Foreskin keratinocyte (primary cell): ENCODE measurements at places on chromosomes 2 and 18. TPM values are rescaled to one million over a fixed set of nuclear protein-coding genes. Genes with fewer than 3 reads are reported as not detected.

DNA sequence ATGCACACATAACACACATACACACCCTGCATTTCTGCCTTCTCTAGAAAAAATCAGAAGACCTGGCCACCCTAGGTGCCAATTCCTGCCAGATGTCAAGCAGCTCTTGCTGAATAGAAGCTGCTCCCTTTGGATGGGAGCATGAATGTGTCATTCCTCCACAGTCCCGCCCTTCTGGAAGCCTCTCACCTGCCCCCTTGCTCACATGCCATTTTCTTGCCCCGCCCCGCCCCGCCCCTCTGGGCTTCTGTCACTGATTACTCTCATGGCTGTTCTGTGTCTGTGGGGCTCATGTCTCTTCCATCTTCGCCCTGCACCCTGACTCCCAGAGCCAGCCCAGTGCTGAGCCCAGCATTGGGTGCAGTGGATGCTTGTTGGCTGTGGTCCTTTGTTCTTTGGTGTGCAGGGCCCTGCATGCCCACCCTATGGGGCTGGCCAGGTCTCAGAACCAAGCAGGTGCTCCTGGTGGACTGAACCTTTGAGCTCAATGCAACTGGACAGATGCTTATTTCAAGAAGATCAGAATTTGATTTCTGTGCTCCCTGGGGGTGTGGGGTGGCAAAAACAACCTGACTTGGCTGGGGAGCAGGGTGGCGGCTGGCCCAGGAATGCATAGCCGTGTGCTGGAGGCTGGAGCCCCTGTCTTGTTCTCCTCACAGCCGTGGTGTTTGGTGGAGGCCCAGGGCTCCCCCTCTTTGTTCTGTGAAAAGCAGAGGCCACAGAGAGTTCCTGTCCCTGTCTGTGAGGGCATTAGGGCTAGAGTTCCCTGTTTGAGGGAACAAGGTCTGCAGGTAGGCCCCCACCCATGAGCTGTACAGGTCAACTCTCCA lies 140.6 kb upstream of the GLI2 start:
- DNase-seq = peak; percentile 48

- DNase-seq = peak; percentile 69
These were observed 43.1 kb upstream of the HDAC4 start for GRCh38 chr2:239443666-239444567.

DNA sequence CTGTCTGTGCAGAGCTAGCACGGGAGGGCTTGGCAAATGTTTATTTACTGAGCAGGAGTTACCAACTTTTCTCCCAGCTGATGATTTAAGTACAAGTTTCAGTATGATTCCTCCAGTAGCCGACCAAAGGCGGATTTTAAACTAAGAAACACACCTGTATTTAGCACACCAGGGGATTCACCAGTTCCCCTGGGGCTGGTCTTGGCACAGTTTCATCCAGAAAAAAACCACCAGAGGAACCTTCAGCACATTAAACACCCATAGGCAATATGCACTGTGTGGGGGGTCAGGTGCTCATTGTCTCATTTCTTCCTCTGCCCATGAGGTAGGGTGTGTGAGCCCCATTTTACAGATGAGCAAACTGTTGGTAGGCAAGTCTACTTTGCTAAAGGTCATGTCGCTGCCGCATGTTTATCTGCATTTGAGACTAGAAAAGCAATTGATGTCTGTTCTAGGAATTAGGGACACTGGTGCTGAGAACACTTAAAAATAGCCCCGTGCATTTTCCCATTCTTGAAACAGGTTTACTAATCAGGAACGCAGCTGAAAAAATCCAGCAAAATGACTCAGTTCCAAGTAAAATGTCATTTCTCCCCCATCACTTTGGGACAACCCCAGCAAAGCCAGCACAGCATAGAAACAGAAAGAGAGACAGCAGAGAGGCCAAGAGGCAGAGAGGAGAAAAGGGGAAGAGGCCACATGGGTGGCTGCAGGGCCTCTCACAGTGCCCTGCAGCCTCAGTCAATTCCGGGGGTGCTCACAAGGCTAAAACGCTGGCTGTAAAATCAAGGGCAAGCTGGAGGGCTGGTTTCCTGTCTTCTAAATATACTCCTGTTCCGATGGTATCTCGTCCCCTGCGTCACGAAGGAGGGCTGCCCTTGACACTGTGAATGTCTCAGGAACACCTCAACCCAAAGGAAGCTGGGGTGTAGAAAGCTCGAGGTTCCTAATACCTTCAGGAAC lies 166.8 kb upstream of the ID2 start:
- no peak for DNase-seq

DNA sequence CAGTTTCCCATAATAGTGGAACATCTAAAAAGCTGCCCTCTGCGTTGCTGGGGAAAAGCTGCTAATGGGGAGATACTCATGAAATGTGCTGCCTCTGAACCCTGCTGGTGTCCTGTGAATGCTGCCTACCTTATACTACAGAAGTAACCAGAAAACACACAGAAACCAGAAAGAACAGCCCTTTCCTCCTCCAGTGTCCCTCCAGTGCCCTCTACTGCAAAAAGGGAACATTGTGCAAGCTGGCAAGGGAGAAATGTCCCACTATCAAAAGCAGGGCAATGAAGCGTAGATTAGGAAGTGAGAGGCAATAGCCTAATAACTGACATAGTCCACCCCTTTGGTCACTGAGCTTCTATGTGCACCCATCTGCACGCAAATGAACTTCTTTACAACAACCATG lies 162.7 kb upstream of the ETAA1 start:
- DNase-seq = peak; percentile 33

DNA sequence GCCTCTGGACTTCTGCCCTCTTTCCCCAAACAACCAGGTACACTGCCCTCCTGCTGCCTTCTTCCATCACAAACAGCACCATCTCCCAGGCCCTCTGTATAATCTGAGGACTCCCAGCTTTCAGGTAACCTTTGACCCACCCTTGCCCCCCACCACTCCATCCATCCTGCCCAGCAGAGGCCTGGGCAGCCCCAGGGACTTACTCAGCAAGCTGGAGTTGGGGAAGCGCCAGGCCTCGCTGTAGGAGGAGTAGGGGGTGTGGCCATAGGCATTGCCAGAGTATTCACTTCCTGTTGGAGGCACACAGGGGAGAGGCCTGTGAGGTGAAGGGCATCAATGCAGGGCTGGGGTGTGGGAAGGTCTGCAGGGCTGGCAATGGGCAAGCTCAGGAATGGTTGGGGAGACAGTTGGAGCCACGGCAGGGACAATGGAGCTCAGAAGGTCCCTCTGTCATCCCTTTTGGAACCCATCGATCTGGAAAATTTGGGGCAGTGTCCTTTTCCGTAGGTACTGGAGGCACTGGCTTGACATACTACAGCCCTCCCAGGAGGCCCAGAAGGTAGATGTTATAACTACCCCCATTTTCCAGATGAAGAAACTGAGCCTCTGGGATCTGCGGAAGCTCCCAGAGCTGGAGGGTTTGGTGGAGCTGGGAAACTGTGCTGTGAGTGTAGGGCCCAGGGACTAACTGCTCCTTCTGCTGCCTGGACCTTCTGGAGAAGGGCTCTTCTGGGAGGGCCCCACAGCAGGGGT lies 46.3 kb downstream of the PSD4 start:
- DNase-seq = peak; percentile 40

- peak; percentile 61 for DNase-seq
These were observed 366.7 kb downstream of the NUP35 start for GRCh38 chr2:183490914-183491313.

The SEMA4F gene
- total RNA-seq = 11.9 and 12.1 TPM in 2 replicates
